Stimulated activated CD4-positive, alpha-beta T cell treated with anti-CD3 and anti-CD28 coated beads, TNF-alpha, amount 100 ng/mL, for 1 hour (primary cell): ENCODE measurements at places on chromosomes 1 and 21.

DNA sequence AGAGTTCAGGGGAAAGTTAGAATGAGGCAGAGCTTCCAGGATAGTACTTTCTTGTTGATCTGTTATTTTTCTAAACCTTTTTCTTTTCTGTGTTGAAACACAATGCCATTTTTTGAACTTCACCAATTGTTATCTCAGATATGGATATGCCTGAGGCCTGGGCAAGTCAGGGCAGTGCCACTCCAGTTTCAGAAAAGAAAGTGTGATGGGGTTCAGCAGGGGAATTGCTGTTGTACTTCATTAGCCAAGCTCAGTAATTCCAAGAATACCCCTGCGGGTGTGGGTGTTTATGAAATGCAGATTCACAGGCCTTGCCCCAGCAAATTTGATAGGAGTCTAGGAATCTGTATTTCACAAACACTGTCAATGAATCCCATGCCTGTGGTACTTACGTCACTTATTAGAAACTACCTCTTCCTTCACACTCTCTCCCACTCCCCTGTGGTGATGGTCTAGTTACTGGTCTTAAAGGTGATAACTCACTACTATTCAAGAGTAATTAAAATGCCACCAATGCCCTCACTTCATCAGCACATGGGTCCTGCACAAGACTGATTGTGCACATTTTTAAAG, 142.3 kb downstream of the PBX1 start:
- DNase-seq: no peak

GRCh38 chr1:85088408-85088784, 40.1 kb upstream of the MCOLN3 start:
- DNase-seq: no peak

- DNase-seq: peak; percentile 74
Observed at GRCh38 chr1:46340404-46341221, at the start of gene NSUN4. TSS of gene NSUN4 (plus strand) at chr1:46340807. CDS start at chr1:46340827, 20 bp downstream.

DNA sequence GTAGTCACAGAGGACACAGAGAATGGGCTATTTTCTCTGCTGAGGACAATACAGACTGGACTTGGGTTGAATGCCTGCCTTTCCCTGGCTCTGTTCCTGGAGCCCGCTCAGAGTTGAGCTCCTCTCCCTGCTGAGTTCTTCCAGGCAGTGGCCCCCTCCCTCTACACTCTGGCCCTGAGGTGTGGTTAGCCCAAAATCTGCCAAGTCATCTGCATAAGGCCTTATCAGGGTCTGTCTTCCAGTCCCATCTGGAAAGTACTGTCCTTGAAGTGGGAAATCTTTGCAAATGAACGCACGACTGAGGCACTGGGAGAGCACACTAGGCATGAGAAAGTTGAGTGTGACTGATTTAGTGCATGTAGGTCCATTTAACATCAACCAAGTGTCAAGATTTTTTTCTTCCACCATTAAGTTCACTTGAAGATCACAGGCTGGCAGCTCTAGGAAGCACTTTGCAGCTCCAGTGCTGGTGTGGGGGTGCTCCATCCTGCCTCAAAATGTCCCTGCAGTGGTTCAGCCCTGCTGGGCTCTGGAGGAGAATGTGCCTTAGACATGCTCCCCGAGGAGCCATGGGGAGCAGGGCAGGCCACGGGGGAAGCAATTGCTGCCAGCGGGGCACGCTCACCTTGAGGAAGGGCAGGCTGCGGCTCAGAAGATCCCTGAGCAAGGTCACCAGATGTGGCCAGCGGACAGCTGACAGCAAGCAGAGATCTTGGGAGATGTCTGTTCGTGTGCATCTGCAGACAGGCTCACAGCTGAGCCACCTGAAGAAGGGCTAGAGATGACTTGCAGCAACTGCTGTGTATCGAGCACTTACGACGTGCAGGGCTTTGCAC, 41.5 kb downstream of the IER5 start:
- no peak for DNase-seq

DNA sequence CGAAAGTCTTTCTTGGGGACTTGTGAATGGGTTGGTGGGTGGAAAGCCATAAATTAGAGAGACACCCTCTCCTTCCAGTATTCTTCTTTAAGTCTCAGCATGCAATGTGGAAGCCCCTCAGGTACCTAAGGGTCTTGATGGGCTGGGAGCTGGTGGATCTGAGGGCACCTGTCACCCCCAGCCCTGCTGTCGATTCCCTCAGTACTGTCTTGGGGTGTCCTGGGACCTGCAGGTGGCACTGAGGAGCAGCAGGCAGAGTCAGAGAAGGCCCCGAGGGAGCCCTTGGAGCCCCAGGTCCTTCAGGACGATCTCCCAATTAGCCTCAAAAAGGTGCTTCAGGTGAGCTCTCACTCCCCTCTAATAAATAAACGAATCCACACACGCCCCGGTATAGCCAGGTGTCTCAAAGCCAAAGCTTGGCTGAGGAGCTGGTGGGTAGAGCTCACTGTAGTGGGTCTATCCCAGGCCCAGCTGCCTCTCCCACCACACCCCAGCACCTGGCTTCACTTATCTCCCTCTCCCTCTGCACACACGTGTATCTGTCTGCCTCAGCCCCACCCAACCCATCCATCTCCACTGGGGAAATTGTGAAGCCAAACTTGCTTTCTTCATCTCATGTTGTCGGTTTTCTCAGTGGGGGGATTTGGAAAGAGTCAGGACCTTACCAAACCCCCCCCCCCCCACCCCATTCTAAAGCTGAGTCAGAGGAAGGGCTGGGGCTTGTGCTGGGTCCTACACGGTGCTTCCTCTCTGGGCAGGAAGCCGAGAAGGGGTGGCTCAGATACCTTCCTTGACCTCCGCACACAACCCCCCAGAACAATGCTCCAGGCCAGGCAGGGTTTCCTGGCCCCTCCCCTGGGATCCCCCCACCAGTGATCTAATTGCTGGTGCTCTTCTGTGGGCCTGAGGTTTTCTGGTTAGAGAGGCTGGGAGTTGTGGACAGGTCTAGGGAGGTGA, 1.6 kb downstream of the ADAM15 start:
- no peak for DNase-seq

DNA sequence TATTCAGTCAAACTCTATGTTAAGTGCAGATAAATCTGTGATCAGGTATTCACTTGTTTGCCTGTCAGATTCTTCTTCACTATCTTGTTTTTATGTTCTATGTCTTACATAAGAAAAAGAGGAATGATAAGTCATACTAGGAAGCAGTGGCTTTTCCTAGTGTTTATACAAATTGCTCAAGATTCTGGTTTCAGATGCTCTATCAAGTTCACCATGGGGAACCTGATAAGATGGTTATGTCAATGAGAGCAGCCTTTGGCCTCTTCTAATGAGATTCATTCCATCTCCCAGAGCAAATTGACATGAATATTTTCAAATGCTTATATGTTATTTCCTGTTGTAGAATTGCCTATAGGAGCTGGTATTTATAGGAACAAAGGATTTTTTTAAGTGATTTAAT, 218.8 kb upstream of the TMPRSS15 start:
- DNase-seq: no peak

DNA sequence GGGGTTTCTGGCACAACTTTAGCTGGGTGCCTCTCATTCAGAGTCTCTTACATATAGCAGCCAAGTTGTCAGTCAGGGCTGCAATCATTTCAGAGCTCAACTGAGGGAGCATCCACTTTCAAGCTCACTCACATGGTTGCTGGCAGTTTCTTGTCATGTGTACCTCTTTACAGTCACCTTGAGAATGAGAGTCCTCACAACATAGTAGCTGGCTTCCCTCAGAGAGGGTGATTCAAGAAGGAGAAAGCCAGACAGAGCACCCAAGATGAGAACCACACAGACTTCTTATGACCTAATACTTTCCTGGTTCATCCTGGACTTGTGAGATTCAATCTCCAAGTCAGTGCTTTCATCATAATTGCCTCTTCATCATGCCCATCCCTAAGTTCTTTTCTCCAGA, 57.2 kb downstream of the DPT start:
- no peak for DNase-seq

GRCh38 chr1:40751802-40752201, 31.8 kb upstream of the KCNQ4 start:
- no peak for DNase-seq

GRCh38 chr1:7478809-7479499, 292.1 kb upstream of the VAMP3 start:
- DNase-seq: no peak

DNA sequence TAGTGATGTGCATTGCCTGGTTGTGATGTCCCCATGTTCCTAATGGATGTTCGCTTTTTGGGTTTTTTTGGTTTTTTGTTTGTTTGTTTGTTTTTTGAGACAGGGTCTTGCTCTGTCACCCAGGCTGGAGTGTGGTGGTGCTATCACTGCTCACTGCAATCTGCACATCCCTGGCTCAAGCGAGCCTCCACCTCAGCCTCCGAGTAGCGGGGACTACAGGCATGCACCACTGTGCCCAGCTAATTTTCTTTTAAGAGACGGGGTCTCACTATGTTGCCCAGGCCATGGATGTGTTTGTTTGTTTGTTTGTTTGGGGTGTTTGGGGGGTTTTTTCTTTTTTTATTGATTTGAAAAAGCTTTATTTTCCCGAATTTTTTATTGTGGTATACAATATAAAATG, 2.1 kb downstream of the COL6A2 start:
- no peak for DNase-seq

DNA sequence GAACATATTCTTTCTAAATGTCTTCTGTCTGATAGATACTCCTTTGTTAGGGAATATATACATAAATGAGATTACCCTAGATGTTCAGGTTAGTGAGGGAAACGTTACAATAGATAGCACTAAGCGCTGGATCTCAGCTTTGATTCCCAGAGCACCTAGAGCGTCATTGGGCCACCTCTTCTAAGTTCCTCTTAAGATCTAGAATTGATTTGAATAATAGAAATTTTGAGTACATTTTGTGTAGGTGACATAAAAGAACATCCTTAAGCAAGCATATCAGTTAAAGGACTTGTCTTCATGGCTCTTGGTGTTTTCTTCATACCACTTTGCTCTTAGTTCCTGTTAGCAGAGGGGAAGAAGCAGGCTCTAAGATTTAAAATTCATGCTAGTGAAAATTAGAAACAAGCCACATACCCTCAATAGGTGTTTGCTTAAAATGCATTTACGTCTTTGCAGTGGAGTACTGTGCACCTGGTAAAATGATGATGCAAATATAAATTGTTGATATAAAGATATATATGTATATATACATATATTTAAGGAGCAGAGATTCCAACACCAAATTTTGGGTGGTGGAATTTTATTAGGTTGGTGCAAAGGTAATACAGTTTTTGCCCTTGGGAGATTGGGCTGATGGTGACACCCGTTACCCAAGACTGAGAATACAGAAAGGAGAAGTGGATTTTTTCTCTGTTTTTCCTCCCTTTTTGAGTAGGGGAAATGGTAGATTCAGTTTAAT, 47.1 kb downstream of the DYRK1A start:
- DNase-seq: no peak

- DNase-seq: no peak
Observed at GRCh38 chr1:115927971-115928370, 48.3 kb upstream of the SLC22A15 start.

DNA sequence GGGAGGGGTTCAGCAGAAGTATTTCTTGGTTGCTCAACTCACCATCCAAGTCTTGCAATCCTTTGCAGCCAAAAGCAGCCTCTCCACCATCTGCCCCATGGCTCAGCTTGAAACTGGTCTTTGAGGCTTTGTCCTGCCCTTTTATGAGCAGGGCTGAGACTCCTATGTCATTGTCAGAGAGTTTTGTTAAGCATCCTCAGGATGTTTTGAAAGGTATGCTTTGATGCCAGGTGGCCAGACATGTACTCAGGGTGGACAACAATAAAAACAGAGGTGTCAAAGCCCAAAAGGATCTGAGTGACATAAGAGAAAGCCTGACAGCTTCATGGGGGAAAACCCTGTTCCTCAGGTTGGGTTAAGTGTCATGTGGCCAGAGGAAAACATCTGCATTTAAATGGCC, 310.5 kb downstream of the PRDM2 start:
- no peak for DNase-seq

DNA sequence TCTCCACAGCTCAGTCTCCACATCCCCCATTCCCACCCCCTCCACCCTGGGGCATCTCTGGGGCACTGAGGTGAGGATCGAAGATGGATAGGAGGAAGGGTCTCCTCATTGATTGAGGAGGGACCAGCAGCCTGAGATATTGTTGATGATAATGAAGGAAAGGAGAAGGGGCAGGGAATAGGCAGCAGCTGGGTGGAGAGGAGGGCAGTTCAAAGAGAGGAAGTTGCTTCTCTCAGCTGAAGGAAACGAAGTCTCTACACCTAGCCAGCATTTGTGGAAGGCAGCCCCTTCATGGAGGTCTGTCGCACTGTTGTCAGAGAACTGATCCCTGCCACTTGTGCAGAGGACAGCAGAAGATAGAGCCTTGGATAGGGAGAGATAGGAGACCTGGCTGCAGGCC, 5.7 kb downstream of the KNCN start:
- no peak for DNase-seq

DNA sequence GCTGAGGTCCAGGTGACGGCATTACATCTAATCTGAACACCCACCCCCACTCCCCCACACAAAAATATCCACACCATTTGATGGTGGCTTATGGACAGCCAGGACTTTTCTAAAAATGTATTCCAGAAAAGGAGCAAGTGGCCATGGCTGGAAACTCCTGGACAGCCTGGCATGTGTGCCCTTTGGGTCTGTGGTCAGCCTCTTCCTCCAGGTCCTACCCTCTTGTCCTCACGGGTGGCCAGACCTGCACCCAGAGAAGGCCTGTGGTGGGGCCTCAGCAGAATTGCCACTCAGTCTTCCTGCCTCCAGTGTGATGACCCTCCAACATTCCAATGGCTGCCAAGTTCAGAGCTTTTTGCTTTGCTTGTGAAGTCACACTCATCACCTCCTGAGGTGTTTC, 600.6 kb downstream of the AJAP1 start:
- DNase-seq: no peak

DNA sequence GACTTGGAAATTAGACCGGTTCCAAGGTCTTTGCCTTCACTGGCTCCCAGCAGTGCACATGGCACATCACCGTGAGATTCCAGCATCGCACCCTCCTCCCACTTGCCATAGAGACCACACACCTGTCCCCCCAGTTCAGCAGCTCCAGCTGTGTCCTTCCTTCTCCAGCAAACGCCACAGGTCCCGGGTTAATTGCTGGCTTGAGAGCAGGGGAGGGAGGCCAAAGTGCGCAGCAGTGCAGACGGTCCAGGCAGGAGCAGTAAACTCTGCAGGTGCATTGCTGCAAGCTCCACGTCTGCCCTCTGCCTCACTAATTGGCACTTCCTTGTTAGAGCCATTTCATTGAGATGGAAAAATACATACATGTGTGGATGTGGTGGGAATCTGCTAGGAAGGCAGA, 65.3 kb downstream of the KLHDC7A start:
- DNase-seq: no peak

DNA sequence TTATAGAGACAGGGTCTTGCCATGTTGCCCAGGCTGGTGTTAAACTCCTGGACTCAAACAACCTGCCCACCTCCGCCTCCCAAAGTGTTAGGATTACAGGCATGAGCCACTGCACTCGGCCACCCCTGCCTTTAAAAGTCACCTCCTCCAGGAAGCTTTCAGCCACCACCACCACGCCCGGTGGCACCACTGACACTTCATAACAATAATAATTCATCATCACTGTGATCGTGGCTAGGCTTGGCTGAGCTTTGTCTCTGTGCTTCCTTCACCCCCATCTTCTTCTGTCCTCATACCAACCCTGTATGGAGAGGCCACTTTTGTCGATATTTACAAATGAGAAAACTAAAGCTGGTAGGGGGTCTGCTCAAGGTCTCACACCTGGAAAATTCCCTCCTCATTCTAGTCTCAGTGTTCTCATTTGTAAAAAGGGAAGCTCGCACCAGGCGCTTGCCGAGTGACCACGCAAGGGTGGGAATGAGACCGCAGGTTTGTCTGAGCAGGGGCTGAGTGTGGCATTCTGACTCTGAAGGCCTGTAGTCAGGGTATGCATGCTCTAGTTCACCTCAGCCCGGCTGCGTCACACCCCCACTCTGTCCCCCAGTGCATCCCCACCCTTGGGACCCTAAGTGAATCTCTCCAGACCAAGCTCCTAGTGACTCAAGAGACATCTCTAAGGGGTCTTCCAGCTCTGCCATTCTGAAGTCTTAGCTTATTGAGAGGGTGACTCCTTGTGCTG, 12.9 kb upstream of the EPHA2 start:
- DNase-seq: no peak
